Stimulated activated CD4-positive, alpha-beta T cell treated with anti-CD3 and anti-CD28 coated beads, Interleukin-4, amount 100 ng/mL, for 48 hours (primary cell): ENCODE measurements at places on chromosomes 4 and X.

- DNase-seq: no peak
Measured at GRCh38 chr4:7652451-7652881, 217.7 kb upstream of the PSAPL1 start.

DNA sequence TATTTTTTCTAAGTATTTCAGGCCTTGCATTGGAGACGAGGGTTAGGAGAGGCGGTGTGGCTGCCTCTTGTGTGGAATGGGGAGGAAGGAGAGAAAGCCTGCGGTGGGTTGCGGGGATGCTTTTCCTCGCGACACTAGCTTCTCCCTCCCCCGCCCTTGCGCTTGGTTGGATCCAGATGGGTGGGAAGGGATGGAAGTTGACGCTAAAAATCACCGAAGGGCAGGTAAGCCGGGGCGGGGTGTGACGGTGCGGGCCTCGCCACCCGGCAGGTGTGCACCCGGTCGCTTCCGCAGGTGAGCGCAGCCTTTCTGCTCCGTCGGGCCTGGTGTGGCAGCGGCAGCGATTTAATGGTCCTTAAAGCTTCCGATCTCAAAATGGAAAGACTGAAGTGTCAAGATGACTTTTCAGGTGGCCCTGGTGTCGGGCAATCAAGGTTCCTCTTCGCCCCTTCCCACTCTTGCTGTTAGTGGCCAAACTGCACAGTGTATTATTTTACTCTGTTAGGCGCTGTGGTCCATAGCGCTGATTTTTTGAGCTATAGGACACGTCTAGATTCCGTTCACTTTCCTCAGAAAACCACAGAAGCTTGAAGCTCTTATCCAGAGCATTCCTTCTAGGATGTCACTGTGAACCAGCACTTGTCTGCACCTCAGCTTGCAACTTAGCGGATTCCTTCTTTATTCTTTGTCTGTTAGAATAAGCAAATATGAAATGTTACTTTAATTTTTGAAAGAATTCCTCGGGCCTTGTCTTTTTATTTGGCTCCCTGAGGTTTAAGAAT is 765 bp downstream of the ENOPH1 start:
- peak; percentile 30 for DNase-seq

DNA sequence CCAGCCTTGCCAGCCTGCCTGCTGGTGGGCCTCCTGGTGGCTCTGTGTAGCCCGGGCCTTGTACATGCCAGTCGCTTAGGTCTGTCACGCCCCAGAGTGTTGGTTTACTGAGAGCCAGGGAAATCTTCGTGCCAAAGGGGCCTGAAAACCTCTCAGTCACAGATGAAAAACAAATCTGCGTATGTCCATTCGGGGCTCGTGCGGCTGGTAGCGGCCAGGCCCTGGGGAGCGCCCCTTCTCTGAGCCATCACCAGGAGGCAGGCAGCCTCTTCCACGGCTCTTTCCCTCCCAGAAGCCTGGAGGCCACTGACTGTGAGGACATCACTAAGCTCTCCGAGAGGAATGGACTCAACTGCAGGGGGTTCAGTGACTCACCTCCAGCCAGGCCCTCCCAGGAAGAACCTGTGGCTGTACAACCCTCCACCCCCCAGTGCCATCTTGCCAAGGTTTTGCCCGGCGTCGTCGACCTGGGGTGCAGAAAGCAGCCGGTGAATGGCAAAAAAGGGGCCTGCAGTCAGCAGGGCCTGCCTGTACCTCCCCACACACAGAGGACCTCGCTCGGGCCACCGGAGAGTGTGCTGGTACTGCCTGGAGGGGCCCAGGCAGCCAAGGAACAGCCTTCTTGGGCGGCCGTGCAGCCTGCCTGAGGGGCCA is 162.2 kb downstream of the BCOR start:
- no peak for DNase-seq

GRCh38 chr4:1952058-1952700 is 56.6 kb downstream of the NELFA start:
- DNase-seq: no peak

- DNase-seq: no peak
Measured at GRCh38 chr4:169362607-169363006, 91.9 kb upstream of the SH3RF1 start.

- DNase-seq: no peak
Measured at GRCh38 chr4:98662626-98663225, 4.3 kb upstream of the TSPAN5 start.

DNA sequence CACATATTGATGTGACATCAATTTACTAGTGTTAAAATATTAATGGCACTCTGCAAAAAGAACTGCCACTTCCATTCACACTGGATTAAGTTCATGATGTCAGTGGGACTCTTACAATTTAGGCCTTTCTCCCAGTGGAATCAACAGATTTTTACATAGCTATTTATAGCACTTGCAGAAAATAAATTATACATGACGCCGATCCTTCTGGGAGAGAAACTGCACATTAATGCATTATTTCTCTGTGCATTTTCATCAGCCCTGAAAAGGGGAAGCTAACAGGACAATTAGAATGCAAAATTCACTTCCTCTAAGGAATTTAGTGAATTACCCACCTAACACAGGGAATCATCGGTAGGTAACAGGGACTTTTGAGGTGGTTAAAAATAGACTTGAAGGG is 15.7 kb downstream of the LGI2 start:
- DNase-seq: no peak

DNA sequence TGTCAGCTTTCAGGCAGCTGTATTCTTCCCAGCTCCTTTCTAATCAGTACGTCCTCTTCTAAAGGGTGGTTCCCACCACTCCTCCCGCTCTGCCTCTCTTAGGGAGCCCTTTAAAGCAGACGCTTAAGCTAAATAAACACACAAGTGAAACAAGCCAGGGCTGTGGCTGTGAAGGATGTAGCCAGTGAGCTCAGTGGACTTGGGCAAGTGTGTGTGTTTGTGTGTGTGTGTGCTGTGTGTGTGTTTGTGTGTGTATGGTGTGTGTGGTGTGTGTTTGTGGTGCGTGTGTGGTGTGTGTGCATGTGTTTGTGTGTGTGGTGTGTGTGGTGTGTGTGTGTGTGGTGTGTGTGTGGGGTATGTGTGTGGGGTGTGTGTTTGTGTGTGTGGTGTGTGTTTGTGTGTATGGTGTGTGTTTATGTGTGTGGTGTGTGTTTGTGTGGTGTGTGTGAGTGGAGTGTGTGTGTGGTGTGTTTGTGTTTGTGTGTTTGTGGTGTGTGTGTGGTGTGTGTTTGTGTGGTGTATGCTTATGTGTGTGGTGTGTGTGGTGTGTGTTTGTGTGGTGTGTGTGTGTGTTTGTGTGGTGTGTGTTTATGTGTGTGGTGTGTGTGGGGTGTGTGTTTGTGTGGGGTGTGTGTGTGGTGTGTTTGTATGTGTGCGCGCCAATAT is 283.3 kb downstream of the PTTG2 start:
- DNase-seq: no peak

GRCh38 chr4:54187148-54187547 is 41.9 kb upstream of the PDGFRA start:
- DNase-seq: no peak

DNA sequence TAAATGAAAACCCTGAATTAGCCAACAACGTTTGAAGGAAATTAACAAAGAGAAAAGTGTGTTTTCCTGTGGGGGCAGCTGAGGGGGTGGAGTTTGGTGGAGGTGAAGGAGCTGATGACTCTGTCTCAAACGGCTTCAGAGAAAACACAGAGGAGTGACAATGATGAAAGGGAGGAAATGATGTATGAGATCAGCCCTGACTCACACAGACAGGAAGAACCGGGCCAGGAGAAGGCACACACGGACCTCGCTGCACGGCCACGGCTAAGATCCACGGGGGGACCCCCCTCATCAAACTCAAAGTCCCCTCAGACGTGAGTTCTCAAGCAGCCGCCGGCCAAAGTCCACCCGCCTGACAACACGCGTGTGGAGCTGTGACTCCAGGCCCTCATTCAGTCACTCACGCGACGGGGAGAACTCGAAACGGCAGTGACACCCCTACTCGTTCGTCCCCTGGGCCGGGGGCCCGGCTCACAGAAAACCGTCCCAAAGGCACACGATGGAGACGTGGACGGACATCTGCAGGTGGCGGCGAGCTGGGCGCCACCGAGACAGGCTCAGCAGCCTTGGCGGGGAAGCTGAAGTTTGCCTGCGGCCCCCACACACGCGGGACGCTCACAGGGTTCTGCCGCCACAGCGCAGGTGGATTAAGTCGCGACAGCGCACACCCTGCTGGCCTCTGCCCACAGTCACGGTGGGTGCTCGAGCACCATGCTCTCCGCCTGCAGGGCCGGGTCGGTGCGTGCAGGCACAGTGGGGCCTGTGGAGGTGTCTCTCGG is 28.8 kb downstream of the PPP2R3B start:
- no peak for DNase-seq

DNA sequence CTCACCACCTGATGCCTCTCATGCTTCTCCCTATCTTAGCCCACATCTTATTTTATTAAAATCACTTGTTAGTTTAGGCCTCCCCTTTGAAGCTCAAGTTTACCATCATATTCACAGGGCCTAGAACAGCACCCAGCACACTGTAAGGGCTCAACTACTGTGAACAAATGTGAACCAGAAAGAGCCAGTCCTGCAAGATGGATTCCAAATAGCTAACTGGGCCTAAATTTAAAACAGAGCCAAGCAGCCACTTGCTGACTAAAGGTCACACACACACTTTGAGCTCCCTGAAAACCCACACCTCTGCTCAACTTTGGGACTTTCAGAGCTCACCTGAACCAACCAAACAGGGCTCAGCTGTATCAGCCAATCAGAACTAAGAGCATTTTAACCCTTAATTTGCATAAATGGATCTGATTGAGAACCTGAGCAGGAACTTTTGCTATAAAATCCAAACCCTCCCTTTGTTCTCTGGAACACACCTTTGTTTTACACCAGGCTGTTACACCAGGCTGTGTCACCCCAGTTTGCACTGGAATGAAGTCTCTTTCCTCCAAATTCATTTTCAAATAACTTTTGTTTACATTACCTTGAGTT is 62.1 kb upstream of the EXOC1L start:
- no peak for DNase-seq

DNA sequence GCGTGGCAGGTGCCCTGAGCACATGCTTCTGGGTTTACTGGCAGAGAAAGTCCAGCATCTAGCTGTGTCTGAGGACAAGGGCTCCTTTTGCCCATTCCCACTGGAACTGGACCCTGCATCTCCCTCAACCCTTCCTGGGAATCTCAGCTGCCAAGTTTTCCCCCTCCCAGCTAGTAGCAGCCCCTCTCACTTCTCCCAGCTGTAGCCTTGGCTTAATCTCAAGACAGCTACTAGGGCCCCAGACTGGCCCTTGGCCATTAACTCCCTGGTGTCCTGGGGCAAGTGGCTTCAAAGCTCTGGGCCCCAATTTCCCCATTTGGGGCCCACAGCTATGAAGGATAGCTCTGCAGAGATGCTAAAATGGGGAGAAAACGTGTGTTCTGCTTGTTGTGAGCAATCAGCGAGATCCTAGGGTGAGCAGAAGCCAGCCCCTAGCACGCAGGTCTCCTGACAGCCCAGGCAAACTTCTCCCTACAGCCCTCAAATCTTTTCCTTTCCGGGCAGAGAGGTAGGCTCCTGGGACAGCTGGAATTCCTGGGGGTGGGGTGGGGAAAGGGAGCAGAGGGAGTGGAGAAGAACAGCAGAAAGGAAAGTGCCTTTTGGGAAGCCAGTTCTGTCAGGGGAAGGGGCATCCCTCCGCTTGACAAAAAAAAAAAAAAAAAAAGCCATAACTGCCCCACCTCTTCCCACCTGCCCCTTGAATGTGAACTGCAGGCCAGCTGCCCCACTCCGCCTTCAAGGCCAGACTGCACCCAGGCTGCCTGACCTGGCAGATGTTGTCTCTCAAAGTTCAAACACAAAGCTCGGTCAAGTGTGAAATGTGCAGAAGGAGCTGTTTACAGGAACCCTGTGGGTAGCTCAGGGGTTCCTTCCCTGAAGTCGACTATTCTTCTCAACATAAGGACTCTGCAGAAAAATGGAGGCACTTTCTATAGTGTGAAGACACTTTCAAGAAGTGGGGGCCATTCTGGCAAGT is 16.6 kb downstream of the FGD1 start:
- no peak for DNase-seq

DNA sequence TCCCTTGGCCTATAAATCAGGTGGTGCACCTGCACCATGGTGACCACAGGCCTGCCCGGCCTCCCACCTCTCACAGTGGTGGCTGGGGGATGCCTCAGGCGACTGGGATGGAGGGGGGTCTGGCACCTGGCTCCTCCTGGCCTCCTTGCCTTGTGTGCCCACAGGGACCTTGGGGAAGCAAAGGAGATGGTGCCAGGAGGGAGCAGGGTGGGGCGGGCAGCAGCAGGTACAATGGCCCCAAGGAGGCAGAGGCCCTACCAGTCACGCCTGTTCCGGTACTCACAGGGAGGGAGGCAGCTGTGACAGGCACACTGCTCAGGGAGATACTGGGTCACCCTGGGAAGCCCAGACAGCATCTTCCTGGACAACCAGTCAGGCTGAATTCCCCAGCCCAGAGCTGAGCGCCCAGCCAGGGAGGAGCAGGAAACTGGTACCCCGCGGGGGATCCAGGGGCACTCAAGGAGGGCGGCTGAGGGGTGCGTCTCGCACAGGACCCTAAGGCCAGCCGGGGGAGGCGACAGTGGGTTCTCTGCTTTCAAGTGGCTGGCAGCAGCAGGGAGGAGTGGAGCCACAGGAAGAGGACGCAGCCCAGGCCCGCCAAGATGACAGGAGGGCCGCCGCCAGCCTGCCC is 1.2 kb upstream of the TREX2 start:
- DNase-seq: no peak

DNA sequence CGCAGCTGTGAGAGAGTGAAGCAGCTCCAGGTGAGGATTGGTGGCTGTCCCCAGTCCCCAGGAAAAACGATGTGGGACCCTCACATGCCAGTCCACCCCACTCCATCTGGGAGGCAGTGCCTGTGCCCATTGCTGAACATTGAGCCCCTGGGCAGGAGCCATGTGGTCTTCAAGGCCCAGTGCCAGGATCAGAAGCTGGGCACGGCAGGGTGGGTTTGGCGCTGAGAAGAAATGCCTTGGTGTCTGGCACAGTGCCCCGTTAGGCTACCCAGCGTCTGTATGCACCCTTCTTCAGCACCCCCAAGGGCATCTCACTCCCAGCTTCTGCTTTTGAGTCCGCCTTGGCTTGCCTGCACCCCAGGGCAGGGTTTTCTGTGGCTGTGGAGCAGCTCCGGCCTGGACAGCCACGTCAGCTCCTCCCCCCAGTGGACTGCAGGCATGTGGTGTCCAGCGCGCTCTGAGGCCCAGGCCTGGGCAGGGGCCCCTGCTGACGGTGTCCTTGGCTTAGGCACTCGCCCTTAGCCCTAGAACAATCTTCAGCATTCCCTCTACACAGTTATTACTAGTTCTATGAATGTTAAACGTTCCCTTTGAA is 28.6 kb downstream of the RGS12 start:
- DNase-seq: no peak

GRCh38 chr4:186749611-186750281 is 26.1 kb upstream of the FAT1 start:
- DNase-seq: no peak

DNA sequence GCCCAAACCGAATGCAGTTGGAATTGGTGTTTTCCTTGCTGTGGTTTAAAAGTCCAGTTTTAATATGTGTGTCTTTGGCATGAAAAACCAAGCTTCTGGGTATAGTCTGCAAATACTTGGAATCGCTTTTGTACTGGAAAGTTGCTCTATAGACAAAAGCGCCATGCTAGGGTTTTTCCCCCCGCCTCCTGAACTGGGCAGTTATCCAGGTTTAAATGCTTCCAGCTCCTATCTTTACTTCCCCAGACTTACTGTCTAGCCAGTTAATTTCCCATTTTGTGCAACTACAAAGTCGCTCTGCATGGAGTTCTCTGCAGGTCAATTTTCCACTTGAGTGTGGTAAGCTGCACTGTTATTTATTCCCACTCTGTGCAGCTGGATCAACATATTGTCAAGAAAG is 2.7 kb downstream of the RASL11B start:
- DNase-seq: no peak
